ENCODE measurements at places on chromosomes 16 and 17.

DNA sequence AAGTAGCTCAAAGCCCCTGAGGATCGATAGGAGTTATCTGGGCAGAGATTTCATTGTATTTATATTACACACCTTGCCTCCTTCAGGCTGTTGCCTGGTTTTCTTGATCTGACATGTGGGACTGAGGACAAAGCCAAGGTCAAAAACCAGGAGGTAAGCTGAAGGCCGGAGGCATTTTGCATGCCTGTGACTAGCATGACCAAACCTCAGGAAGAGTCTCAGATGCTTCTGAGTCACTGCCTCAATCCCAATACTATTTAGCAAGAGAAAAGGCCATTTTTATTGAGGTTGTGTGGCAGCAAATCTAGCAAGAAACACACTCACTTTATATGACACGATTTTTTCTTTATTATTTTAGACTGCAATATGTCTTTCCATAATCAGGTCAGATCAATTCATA lies 968.1 kb downstream of the CDH11 start:
- DNase-seq = no peak

- no peak for DNase-seq
Measured at GRCh38 chr16:24208710-24209109, 47.4 kb upstream of the CACNG3 start.

- no peak for DNase-seq
Measured at GRCh38 chr16:1298406-1298805, 11.0 kb upstream of the UBE2I start.

- DNase-seq = no peak
Measured at GRCh38 chr17:63629627-63630026, 7.4 kb downstream of the MAP3K3 start.

DNA sequence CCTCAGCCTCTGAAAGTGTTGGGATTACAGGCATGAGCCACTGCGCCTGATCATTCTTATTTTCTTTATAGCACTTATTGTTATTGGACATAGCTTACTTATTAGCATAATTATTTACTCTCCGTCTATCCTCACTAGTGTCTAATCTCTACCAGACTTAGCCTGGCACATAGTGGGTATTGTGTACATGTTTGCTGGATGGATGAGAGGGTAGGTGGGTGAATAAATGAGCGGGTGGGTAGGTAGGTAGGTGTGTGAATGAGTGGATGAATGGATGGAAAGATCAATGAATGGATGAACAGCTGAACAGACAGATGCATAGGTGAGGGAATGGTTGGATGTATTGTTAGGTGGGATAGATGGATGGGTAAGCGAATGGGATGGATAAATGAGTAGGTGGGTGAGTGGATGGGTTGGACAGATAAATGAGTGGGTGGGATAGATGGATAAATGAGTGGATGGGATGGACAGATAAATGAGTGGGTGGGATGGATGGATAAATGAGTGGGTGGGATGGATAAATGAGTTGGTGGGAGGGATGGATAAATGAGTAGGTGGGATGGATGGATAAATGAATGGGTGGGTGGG lies 51.9 kb downstream of the ABCC6 start:
- DNase-seq = no peak

DNA sequence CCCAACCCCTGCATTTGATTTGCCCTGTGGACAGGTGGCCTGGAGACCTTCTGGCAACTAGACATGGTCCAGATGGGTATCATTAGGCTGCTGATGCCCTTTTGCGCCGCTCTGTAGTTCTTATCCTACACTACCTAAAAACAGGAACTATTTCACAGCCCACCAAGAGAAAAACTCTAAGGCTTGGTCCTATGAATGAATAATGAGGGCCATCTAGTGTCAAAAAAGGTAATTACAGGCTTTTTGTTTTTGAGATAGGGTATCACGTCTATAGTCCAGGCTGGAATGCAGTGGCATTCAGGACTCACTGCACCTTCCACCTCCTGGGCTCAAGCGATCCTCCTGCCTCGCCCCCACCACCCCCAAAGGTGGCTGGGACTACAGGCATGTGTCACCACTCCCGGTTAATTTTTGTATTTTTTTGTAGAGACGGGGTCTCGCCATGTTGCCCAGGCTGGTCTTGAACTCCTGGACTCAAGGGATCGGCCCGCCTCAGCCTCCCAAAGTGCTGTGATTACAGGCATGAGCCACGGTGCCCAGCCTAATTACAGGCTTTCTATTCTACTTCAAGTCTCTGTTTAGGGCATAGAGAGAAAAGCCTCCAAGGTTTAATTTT lies 20.9 kb downstream of the COIL start:
- DNase-seq = peak; percentile 58

DNA sequence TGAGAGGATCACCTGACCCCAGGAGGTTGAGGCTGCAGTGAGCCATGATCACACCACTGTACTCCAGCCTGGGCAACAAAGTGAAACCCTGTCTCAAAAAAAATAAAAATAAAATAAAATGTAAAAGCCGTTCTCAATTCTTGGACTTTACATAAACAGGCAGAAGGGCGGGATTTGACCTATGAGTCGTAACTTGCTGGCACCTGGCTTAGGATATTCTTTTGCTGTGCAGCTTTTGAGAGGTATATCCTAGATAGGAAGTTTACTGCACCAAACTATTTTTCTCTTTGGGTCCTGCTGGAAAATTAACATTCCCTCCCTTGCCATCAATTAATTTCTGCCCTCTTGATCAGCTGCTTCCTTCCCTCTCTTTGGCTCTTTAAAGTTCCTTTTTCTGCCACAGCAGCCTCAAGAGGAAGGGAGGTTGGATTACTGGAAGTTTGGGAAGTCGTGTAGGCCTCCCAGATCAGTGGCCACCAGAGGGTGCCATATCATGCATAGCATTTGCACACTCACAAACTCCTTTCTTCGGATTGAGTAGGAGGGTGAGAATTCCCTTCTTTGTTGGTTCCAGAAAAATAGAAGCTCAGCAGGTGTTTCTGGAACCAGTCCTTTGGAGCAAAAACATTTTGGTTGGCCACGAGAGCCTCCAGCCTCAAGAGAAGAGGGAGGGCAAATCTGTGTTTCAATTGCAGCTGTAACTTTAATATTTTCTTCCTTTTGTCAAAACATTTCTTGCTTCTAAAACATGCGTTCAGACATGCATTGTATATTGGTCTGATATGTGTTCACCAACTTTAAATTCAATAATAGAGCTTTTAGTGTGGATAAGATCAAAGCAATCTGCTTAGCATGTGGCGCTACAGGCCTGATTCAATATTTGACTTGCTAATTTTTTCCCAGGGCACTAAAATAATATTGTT lies 147.3 kb downstream of the CCDC182 start:
- peak; percentile 75 for DNase-seq

- DNase-seq = no peak
Measured at GRCh38 chr17:38541281-38541680, 64.5 kb downstream of the SRCIN1 start.

- DNase-seq = no peak
Measured at GRCh38 chr17:60579551-60579950, 20.4 kb upstream of the PPM1D start.

GRCh38 chr16:62638964-62639870 lies 603.0 kb upstream of the CDH8 start:
- DNase-seq = no peak

GRCh38 chr17:41521574-41522261 lies 3.0 kb upstream of the KRT15 start:
- DNase-seq = peak; percentile 7

DNA sequence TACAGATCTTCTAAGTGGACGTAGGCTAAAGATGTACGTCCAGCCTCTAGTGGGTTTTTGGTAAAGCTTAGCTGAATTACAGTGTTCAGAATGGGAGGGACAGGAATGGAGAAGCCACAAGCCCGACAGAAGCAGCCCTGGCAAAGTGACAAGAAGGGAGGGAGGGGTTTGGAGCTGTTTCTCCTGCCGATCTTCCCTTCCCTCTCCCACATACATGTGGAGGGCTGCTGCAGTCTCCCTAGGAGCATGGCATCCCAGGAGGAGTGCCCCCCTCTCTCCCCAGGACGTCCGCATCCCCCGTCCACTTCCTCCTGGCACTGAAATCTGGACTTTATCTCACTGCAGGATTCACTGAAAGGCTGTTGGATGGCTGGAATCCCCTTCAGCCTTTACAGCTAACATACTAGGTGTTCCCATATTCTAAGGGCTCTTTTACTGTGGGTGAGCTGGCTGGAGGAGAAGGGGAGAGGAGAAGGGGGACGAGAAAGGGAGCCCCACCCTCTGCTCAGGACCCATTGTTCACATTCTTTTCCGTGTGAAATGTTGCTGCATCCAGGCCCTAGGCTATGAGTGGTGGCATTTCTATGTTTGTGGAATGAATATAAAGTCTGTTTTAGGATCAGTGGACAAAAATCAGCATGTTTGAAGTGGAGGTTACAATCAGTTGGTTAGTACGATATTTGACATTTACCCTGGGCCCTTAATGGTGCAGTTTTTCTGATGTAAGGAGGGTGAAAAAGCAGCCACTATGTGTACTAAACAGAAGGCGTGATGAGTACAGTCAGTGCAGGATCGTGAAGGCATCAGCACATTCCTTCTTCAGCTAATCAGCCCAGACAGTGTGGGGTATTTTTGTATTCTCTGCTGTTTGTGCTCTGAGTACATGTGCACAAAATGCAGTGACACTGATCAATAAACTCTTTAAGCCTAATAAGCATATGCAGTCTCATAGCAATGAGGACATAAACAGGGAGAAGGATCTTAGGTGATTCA lies 94.6 kb downstream of the SPECC1 start:
- no peak for DNase-seq

GRCh38 chr17:17768424-17769088 lies 68.2 kb downstream of the SREBF1 start:
- no peak for DNase-seq

GRCh38 chr17:79022507-79022991 lies 1.4 kb upstream of the C1QTNF1 start:
- DNase-seq = no peak

DNA sequence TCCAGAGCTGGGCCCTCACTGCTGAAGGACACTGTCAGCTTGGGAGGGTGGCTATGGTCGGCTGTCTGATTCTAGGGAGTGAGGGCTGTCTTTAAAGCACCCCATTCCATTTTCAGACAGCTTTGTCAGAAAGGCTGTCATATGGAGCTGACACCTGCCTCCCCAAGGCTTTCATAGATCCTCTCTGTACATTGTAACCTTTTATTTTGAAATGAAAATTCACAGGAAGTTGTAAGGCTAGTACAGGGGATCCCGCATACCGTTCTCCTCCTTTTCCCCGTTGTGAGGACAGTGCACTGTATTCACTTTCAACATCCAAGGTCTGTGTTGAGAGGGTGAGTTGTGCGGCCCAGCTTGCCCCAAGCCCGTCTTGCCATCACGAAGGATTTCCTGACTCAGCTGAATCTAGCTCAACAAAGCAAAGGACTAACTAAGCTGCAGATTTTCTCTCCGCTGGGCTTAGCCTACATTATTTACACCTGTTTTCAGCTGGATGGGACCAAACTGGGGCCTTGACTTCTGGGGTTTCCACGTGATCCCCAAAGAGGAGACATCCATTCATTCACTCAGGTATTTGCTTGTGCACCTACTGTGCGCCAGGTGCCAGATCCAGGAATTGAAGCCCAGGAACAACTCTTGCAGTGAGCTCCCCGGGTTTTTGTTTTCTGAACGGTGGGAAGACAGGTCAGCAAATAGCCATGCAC lies 5.2 kb upstream of the TMEM235 start:
- no peak for DNase-seq

GRCh38 chr16:15607700-15608396 lies 35.1 kb downstream of the MARF1 start:
- DNase-seq = peak; percentile 98

DNA sequence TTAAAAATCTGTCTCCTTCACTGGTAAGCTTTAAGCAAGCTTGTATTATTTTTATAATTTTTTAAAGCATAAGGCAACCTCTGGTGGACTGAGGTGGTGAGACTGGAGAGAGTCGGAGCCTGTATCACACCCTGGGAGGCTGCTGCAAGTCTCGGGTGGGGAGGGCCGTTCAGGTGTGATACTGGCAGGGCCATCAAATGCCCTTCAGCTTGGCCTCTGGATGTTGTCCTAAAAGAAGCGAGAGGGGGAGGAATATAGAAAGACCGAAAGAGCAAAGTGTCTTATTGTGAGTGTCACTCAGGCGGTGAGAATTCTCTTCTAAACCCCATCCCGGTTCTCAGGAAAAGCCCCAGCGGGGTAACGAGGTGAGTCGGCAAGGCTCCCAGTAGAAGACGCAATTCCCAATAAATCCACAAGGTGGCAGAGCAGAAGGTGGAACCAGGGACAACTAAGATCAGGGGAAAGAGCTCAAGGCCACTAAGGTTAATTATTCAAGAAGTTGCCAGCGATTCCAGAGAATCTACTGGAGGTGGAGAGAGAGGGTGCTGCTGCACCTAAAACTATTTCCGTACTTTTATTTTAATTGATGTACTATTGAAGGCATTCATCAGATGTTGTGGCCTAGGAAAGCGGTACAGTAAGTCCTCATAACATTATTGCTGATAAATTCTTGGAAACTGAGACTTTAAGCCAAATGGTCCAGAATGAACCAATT lies 14.1 kb downstream of the C17orf67 start:
- DNase-seq = peak; percentile 38

GRCh38 chr17:28530926-28531325 lies 21.5 kb downstream of the UNC119 start:
- no peak for DNase-seq

GRCh38 chr16:85326794-85327181 lies 214.5 kb upstream of the CIBAR2 start:
- no peak for DNase-seq

DNA sequence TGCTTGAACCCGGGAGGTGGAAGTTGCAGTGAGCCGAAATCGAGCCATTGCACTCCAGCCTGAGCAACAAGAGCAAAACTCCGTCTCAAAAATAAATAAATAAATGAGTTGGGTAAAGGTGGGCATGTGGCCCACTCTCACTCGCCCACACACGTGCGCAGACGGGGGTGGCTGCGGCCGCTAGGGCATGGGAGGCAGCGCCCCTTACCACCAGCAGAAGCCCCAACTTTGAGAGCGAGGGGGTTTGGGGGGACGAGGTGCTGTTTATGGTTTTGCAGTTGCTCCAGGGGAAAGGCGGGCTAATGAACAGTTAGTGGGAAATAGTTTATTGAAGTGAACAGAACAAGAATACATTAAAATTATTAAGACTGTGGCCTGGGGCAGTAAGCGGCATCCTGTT lies 14.9 kb upstream of the RBFOX3 start:
- DNase-seq = no peak

- no peak for DNase-seq
Measured at GRCh38 chr16:14513389-14514107, 116.5 kb downstream of the PARN start.

DNA sequence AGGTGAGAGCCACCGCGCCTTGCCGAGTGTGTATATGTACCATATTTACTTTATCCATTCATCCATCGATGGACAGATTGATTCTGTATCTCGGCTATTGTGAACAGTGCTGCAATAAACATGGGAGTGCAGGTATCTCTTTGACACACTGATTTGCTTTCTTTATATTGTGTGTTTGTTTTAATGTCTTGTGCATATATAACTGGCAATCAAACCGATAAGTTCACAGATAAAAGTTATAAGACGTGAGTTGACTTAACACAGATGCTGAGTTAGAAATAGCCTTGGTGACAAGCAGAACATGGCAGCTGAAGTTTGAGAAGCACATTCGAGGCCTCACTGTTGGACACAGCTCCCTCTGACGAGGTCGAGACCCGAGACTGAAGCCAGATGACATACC lies 23.2 kb downstream of the TMEM186 start:
- DNase-seq = no peak
